Naive thymus-derived CD8-positive, alpha-beta T cell (primary cell): ENCODE measurements at places on chromosomes 2 and 18. TPM values are rescaled to one million over a fixed set of nuclear protein-coding genes. Genes with fewer than 3 reads are reported as not detected.

GRCh38 chr18:50000227-50000626 is 186.9 kb upstream of the ACAA2 start:
- no peak overlapping the region for H3K27ac ChIP-seq
- H3K27me3 ChIP-seq, result peaks cover 17% of the 10 kb centered on the region
- no peaks in the 10 kb centered on the region for H3K4me1 ChIP-seq

DNA sequence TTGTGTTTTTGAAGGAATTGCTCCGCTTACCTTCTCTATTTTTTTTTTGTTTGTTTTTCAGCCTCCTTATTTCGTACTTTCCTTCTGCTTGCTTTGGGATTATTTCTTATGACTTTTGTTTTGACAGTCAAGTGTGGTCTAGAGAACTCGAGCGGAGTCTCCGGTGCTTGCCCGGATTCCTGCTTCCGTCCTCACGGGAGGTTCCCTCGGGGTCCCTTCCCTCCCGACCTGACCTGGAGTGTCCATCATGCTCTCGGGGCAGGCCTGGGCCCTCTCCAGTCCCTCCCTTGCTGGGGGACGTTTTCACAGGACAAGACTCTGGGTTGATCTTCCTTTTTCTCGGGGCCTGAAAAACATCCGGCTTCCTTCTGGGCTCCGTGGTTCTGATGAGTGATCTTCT is 45.9 kb downstream of the CTDP1 start:
- peak overlapping the region; percentile 8 for H3K27ac ChIP-seq
- H3K36me3 ChIP-seq, result peaks cover 64% of the 10 kb centered on the region
- no peak overlapping the region for H3K4me3 ChIP-seq
- no peak for DNase-seq
- H3K27me3 ChIP-seq, result no peaks in the 10 kb centered on the region

The IL36A gene
- total RNA-seq, result 1.2 TPM

DNA sequence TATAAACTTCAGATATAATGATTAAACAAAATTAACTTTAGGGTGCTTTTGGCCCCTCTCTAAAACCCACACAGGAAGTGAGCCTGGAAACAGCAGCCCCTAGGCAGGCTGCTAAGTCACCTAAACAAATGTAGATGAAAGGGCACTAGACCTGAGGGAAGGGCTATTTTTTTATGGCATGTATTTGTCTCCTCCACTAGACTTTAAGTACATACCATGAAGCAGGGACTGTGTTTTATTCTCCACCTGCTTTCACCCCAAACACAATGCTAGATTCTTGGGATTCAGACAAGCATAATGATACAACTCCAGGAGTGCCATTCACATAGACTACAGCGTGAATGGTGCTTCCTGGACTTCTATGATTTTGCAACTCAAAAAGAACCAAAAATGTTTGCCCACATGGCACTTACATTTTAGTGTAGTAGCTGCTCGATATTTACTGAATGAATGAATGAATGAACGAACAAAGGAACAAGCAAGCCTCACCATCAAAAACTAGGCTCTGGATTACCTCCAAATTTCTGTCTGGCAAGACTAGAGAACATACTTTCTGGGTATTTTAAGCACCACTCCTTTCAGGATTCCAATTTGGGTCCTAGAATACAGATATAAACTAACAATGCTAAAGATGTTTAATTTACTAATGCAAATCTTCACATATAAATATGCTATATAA is 10.1 kb downstream of the ATAD2B start:
- peaks cover 69% of the 10 kb centered on the region for H3K4me1 ChIP-seq
- H3K4me3 ChIP-seq, result peak overlapping the region; percentile 48
- no peaks in the 10 kb centered on the region for H3K27me3 ChIP-seq
- H3K36me3 ChIP-seq, result peaks cover 10% of the 10 kb centered on the region

The MC5R gene
- not detected for total RNA-seq

GRCh38 chr2:49933711-49934110 is 779.4 kb upstream of the FSHR start:
- no peaks in the 10 kb centered on the region for H3K4me1 ChIP-seq
- no peak overlapping the region for H3K4me3 ChIP-seq
- no peak for DNase-seq
- no peaks in the 10 kb centered on the region for H3K36me3 ChIP-seq
- H3K27me3 ChIP-seq, result peaks cover 5% of the 10 kb centered on the region
- H3K27ac ChIP-seq, result no peak overlapping the region

GRCh38 chr18:1270081-1270480 is 365.4 kb downstream of the ADCYAP1 start:
- H3K27ac ChIP-seq, result no peak overlapping the region
- no peaks in the 10 kb centered on the region for H3K27me3 ChIP-seq
- DNase-seq, result no peak
- no peaks in the 10 kb centered on the region for H3K36me3 ChIP-seq

The SLC35F5 gene
- total RNA-seq, result 35.0 TPM

GRCh38 chr2:188085421-188085820 is 206.3 kb upstream of the GULP1 start:
- H3K4me3 ChIP-seq, result no peak overlapping the region
- H3K27ac ChIP-seq, result no peak overlapping the region
- no peaks in the 10 kb centered on the region for H3K36me3 ChIP-seq
- no peaks in the 10 kb centered on the region for H3K27me3 ChIP-seq

GRCh38 chr2:40352703-40353099 is 99.2 kb downstream of the SLC8A1 start:
- H3K27me3 ChIP-seq, result no peaks in the 10 kb centered on the region
- H3K4me3 ChIP-seq, result no peak overlapping the region
- H3K27ac ChIP-seq, result no peak overlapping the region
- no peaks in the 10 kb centered on the region for H3K36me3 ChIP-seq
- no peaks in the 10 kb centered on the region for H3K4me1 ChIP-seq

The MOGAT1 gene
- not detected for total RNA-seq

The MAPK4 gene
- total RNA-seq, result not detected

The KIAA2012 gene
- not detected for total RNA-seq

The POTEC gene
- total RNA-seq, result not detected

DNA sequence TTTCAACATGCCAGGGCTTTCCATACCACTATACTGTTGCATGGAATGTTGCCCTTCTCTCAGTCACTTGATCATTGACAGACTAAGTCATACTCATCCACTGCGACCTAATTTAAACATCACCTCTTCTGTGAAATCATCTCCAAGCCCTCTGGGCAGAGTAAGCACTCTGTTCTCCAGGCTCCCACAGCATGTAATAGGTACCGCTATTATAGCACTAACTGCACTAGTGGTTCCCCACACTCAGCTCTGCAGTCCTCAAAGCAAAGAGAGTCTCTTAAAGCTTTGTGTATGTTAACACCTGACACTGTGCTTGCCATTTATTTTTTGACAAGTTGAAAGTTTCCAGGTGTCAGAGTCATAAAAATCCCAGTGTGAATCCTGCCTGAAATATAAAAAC is 947.2 kb downstream of the ERBB4 start:
- no peak overlapping the region for H3K4me3 ChIP-seq
- H3K4me1 ChIP-seq, result no peaks in the 10 kb centered on the region
- H3K27me3 ChIP-seq, result no peaks in the 10 kb centered on the region
- no peak overlapping the region for H3K27ac ChIP-seq
- no peaks in the 10 kb centered on the region for H3K36me3 ChIP-seq

DNA sequence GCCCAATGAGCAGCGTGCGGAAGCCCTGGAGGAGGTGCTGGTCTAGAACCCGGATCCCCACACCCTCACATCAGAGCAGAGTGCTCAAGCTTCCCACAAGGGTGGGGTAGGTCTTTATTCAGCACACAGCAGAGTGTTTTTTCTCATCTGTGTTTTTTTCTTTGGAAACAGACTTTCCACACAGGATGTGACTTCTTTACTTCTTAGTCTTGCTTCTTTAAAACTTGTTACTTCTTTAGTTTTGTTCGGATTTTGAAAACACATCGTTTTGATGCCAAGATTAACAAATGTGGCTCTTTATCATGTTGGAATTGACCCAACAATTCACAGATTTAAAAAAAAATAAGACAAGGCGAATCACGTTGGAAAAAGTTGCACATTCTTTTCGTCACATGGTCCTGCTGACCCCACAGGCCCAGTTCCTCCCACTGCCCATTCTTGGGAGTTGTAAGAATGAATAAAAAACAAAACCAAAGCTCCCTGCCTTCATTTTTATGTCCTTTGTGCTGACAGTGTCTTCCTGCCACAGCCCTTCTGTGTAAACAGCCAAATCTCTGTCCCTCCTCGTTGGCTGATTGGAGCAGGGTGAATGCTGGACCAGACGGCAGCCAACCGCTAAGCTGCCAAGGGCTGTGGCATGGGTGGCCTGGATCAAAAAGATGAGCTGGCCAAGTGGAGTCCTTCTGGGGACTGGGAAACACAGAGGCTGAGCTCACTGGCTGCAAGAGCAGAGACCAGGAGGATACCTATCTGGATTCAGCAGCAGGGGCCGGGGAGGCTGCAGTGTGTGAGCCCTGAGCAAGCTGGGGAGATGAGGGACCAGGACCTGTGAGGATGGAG is 81.6 kb downstream of the TWIST2 start:
- no peaks in the 10 kb centered on the region for H3K4me1 ChIP-seq
- H3K36me3 ChIP-seq, result no peaks in the 10 kb centered on the region
- H3K4me3 ChIP-seq, result no peak overlapping the region
- DNase-seq, result no peak
- H3K27ac ChIP-seq, result no peak overlapping the region

The AQP4 gene
- total RNA-seq, result not detected

GRCh38 chr2:140178234-140178633 is 1398.0 kb upstream of the NXPH2 start:
- no peak overlapping the region for H3K4me3 ChIP-seq
- no peaks in the 10 kb centered on the region for H3K36me3 ChIP-seq
- no peaks in the 10 kb centered on the region for H3K27me3 ChIP-seq
- H3K4me1 ChIP-seq, result no peaks in the 10 kb centered on the region

The CTNNA2 gene
- not detected for total RNA-seq

The CAB39 gene
- 107 TPM for total RNA-seq

DNA sequence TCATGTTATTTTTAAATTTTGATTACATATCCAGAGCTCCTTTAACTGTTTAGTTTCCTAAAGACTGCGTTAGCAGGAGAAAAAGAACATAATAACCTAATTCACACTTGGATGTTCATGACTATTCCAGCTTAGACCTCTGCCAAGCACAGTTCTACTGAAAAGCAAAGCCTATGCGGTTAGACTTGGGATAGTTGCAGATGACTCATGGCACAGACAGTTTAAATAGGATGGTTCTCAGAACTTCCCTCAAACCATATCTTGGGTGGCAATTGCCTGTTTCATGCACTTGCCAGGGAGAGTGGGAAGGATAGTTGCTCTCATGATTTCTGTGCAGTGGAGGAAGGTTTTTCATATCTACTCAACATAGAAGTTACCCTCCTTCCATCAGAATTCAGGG is 149.7 kb upstream of the KLHL29 start:
- H3K36me3 ChIP-seq, result no peaks in the 10 kb centered on the region
- no peak for DNase-seq
- no peak overlapping the region for H3K4me3 ChIP-seq
- H3K27ac ChIP-seq, result no peak overlapping the region

The GPR35 gene
- 9.8 TPM for total RNA-seq

GRCh38 chr2:240210198-240210965 is 69.9 kb upstream of the OTOS start:
- H3K4me1 ChIP-seq, result no peaks in the 10 kb centered on the region
- no peaks in the 10 kb centered on the region for H3K27me3 ChIP-seq
- no peaks in the 10 kb centered on the region for H3K36me3 ChIP-seq
- no peak for DNase-seq

- no peaks in the 10 kb centered on the region for H3K27me3 ChIP-seq
- H3K4me3 ChIP-seq, result no peak overlapping the region
- H3K4me1 ChIP-seq, result no peaks in the 10 kb centered on the region
- H3K27ac ChIP-seq, result no peak overlapping the region
- peaks cover 13% of the 10 kb centered on the region for H3K36me3 ChIP-seq
Measured at GRCh38 chr18:21650311-21650710, 38.2 kb downstream of the SNRPD1 start.

- H3K27me3 ChIP-seq, result peaks cover 2% of the 10 kb centered on the region
- no peak overlapping the region for H3K27ac ChIP-seq
- DNase-seq, result no peak
- no peak overlapping the region for H3K4me3 ChIP-seq
- H3K36me3 ChIP-seq, result no peaks in the 10 kb centered on the region
- no peaks in the 10 kb centered on the region for H3K4me1 ChIP-seq
Measured at GRCh38 chr2:132620115-132620514, 49.9 kb downstream of the LYPD1 start.

DNA sequence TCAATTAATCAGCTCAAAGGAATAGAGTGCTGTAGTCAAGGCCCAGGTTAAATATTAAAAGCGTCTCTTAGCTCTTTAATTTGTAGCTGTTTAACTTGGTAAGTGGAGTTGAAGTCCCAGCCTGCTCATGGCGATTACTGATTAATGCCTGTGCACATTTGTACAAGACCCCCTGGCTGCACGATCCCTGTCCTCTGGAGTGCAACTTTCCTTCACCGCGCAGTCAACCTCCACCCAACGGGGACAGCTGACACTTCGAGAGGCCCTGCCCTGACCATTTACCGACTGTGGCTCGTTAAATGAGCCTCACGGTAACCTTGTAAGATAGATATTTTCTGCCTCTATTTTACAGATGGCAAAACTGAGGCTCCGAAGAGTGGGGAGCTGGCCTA is 5.5 kb upstream of the CYS1 start:
- peaks cover 13% of the 10 kb centered on the region for H3K4me1 ChIP-seq
- peaks cover 45% of the 10 kb centered on the region for H3K27me3 ChIP-seq
- H3K4me3 ChIP-seq, result no peak overlapping the region
- no peak overlapping the region for H3K27ac ChIP-seq
- DNase-seq, result no peak

DNA sequence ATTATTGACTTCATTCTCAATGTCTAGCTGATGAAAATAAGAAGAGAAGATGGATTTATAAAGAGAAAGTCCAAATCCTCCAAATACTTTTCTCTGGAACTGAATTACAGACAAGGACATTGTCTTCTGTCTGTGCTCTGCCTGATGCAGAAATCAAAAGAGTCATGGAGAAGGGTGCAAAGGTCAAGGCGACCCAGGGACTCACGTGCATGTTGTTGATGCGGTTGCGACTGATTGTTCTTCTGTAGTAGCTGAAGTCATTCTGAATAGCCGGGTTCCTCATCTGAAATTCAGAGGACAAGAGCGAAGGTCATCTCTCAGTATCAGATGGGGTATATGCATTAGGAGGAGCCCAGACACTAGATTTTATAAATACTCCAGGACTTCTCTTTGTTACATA is 104.4 kb downstream of the CYRIA start:
- no peak overlapping the region for H3K4me3 ChIP-seq
- no peaks in the 10 kb centered on the region for H3K36me3 ChIP-seq
- DNase-seq, result no peak
- no peaks in the 10 kb centered on the region for H3K4me1 ChIP-seq
- peaks cover 19% of the 10 kb centered on the region for H3K27me3 ChIP-seq
- no peak overlapping the region for H3K27ac ChIP-seq

The CTDSP1 gene
- 143 TPM for total RNA-seq

The KCNK3 gene
- not detected for total RNA-seq

GRCh38 chr2:161722547-161723503 is 98.6 kb downstream of the SLC4A10 start:
- H3K27me3 ChIP-seq, result peaks cover 36% of the 10 kb centered on the region
- no peak for DNase-seq

- H3K4me3 ChIP-seq, result peak overlapping the region; percentile 70
- peak; percentile 49 for DNase-seq
- H3K27ac ChIP-seq, result peak overlapping the region; percentile 68
- H3K27me3 ChIP-seq, result no peaks in the 10 kb centered on the region
- H3K4me1 ChIP-seq, result peaks cover 18% of the 10 kb centered on the region
- no peaks in the 10 kb centered on the region for H3K36me3 ChIP-seq
Measured at GRCh38 chr2:205660521-205661124, 21.7 kb upstream of the NRP2 start.
